ENCODE measurements at places on chromosomes 6 and 20.

GRCh38 chr20:35237486-35237885, 11.0 kb downstream of the MMP24 start:
- no peak for DNase-seq

DNA sequence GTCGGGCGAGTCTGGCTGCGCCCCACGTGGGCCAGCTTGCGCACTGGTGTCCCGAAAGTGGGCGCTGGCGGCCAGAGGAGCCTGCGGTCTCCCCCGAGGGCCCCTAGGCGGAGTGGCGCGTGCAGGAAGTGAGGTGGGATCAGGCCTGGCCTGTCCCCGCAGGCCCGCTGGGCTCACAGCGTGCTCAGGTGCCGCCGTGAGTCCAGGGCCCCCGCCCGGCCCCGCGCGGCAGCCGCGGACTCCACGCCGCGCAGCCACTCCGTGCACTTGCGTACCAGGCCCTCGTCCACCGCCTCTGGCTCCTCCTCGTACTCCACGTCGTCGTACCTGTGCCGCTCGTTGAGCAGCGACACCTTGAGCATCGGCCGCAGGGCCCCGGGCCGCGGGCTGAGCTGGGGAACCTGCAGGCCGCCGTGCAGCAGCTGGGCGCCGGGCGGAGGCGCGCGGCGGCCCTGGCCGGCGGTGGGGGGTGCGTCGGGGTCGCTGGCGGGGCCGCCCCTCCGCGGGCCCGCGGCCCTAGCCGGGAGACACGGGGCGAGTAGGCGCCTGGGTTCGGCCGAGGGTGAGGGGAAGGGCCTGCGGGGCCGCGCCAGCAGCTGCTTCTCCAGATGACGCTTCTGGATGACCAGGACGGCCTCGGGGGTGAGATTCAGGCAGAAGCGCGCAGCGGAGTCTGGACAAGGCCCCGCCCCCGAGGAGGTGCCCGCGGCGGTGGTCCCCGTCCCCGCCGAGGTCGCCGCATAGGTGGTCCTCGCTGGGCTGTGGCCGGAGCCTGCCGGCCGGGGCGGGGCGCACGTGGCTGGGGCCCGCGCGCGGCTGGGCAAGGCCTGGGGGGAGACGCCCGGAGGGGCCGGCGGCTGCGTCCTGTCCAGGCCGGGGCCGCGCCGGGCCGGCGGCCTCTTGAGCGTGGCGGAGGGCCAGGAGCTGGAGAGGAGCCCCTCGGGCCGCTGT, 835 bp downstream of the PRR18 start:
- peak; percentile 41 for DNase-seq

- no peak for DNase-seq
Observed at GRCh38 chr6:2823104-2823850, 18.4 kb downstream of the SERPINB1 start.

- DNase-seq, result no peak
Observed at GRCh38 chr6:135202836-135203235, 21.7 kb downstream of the MYB start.

DNA sequence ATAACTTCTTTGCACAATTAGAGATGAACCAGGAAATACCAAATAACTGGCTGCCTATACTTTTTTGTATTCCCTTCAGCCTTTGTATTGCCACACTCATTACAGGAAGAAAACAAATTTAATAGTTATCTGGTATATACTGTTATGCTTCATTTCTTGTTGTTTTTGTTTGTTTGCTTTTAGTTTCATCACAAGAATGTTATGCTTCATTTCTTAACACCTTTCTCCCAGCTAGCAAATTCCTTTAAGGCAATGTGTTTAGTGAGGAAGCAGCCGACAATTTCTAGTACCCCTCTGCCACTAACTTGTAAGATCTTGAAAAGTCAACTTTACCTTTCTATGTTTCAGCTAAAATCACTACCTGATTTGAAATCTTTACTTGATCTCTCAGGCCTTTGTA, 1.4 kb downstream of the NCOA6 start:
- no peak for DNase-seq

DNA sequence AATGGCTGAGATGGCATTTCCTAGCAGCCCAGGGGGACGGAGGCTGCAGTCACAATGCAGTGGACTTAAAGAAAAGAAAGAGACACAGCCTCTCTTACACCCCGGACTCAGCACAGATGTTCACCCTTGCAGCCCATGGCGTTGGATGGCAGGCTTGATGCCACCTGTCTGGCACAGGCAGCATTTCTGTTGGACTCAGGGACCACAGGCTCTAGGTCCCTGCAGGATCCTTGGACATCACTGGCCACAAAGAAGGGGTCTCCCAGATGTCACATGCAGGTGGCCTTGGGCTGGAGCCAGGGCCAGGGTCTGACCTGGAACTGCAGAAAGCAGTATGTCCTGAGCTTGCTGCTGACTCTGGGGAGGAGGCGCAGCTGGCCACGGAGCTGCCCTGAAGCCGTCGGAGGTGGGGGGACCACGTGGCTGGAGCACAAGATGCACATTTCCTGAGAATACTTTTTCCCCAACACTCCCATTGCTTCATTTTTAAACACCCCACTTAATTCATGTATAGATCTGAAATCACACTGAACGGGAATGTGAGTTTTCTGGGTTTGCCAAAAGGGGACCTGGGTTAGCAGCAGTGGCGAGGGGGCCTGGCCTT, 102.3 kb upstream of the SULF2 start:
- DNase-seq, result no peak

DNA sequence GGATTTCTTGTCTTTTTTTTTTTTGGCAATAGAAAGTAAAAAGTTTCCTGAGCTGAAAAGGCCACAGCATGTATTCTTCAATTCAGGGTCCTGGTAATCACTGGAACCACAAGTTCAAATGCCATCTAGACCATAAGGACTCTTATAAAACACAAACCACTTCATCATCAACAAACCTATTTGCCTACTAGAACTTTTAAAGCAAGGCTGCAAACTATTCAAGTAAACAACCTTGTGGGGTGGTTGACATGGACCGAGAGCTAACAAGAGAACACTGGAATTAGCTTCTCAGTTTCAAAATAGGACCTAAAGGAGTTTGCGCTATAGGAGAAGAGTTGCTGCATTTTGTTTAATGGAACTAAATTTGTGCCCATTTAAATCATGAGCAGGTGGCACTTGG, 215.9 kb downstream of the ATXN1 start:
- DNase-seq, result no peak

DNA sequence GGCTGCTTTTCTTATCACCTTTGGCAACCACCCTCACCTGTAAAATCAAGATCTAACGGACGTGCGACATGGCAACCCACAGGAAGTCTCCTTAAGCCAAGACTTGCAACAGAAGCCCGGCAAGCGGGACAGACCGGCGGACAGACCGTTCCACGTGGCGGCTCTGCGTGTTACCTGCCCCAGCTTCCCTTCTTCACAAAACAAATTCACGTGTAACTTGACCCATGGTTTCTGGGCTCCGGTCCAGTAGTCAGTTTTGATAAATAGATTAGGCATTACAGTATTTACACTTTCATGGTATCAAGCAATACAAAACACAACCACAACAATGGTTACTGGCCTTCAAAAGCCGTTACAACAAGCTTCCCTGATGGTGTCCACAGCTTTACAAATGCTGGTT, 133.8 kb downstream of the PRND start:
- no peak for DNase-seq

DNA sequence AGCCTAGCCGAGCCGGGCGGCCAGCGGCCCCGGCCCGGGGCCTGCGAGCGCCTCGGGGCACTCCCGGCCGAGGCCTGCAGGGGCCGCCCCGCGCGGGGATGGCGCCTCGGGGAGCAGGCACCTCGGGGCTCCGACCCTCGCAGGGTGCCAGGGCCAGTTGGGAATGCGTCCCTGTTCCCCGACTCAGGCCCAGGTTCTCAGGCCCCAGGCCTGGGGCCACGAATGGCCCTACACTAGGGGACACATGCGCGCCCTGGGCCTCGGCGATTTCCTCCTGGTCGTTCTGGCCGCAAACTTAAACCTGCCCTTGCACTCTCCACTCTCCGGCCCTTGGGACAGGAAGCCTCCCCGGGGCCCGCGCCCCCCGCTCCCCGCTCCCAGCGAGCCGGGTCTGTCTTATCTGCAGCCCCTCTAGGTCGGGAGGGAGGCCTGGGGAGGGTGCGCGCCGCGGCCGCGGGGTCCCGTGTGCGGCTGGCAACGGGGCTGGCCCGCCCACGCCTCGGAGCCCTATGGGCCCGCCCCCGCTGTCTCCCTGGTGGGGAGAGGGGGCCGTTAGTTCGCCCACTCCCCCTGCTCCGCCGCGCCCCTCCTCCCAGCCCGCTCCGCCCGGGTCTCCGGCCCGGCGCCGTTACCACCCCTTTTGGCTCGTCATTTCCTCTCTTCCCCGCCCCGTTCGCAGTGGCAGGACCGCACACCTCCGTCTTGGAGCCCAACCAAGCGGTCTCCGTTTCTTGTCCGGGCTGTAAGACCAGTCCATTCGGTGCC, 611 bp downstream of the NFYA start:
- peak; percentile 72 for DNase-seq

- peak; percentile 13 for DNase-seq
Observed at GRCh38 chr6:96907498-96907897, 9.8 kb upstream of the NDUFAF4 start.

GRCh38 chr6:71033890-71034289, 77.0 kb upstream of the B3GAT2 start:
- DNase-seq, result no peak

DNA sequence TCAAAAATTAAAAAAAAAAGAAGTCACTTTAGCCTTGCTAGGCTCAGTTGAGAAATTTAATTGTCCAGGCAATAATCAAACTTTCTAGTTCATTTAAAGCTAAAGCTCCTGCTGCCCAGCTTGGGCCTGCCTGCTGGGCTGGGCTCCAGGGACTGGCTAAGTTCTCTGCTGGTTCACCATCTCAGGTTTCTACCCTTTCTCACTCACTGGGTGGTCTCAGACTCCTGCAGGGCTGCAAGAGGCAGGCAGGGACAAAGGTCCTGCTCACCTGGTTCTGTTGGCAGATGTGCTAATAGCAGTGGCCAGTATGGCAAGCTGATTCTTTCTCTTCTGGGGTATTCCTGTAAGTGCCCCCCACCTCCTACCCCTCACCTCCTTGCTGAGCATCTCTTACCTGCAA, 21.2 kb upstream of the RTF2 start:
- DNase-seq, result no peak

- DNase-seq, result no peak
Observed at GRCh38 chr6:65259059-65259458, 448.0 kb downstream of the EYS start.

DNA sequence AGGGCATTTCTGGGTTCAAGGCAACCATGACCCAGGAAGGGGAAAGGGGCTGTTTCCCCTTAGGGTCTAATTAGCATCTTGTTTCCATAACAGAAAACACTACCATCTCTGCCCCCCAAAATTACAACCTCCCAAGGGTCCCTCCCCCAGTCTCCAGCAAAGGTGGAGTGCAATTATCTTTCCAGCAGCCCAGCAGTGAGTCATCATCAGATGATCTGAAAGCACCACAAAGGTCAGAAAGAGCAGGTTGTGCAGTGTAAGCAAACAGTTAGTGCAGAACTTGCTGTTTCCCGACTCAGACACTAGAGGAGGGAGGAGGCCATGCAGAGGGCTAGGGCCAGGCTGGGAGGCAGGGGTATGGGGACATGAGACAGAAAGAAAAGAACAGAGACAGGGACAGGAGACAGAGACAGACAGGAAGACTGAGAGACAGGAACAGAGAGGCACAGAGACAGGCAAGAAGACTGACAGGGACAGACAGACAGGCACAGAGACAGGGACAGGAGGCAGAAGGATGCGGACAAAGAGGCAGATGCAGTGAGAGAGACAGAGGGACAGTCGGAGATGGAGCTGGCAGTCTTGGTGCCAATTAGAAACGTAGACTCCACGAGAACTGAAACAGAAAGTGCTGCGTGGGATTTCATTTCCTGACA, 62.5 kb downstream of the PYGB start:
- DNase-seq, result peak; percentile 82

- no peak for DNase-seq
Observed at GRCh38 chr6:3534599-3534998, 77.7 kb upstream of the SLC22A23 start.

DNA sequence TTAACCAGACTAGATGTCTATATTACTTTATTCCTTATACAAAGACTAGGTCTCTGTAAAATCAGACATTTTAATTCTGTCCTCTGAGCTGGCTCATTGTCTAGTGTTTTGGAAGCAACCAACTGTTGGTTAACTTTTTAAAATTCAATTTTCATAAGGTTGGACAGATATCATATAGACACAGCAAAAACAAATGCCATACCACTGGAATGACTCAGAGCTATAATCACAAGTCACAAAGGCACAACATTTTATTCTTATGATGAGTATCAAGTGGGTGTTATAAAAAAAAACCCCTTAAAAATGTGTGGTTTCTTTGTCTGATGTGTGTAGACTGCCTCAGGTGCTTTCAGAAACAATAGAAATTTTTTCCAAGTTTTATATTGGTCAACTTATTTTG, 296.2 kb upstream of the MARCKS start:
- no peak for DNase-seq

DNA sequence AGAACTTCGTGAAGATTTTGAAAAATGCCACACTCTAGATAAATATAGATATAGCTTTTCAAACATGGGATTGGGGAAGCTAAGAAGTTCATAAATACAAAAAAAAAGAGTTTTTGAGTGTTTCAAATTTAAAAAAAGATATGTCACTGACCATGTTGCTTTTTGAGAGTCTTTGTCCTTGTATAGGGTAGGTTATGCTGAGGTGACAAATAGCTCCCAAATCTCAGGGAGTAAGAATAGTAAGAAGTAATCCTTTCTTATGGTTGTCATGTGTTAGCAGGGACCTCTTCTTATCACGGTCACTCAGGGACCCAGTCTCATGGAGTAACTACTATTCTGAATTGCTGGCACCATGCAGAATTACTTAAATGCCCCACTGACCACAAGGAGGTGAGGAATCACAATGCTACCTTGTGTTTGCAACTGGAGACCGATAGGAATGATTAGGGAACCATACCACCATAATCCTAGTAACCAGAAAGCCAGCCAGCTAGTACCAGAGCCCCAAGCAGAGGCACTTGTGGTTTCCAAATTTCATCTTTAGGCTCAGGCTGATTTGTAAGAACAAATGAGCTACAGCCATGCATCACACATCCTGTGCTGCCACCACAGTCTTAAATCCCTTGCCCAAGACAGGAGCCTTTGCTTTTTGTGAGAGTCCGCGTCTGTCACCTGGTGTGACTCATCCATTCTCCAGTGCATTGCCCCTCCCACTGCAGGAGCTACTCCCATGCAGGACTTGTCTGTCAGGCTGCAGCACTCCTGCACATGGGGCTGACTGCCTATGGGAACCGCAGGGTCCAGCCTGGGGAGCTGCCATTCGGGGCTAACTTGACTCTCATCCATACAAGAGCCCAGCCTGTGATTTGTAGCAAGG, 42.4 kb upstream of the ADGRF4 start:
- no peak for DNase-seq

DNA sequence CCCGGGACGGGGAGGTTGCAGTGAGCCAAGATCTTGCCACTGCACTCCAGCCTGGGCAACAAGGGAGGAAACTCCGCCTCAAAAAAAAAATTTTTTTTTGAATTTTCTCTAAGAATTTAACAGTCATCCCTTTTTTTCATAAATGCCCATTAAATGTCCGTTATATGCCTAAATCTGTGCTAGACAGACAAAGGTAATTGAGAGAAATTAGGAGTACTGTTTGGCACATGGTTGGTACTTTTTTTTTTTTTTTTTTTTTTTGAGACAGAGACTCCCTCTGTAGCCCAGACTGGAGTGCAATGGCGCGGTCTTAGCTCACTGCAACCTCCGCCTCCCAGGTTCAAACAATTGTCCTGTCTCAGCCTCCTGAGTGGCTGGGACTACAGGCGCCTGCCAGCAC, 1.7 kb downstream of the PCMT1 start:
- no peak for DNase-seq
